ENCODE measurements at places on chromosomes 2 and 18.

GRCh38 chr2:234840336-234840735, 111.5 kb upstream of the SH3BP4 start:
- no peak for DNase-seq

- no peak for DNase-seq
Measured at GRCh38 chr18:12621742-12622306, 36.1 kb downstream of the SPIRE1 start.

GRCh38 chr2:58907644-58908043, 666.5 kb upstream of the FANCL start:
- no peak for DNase-seq

- no peak for DNase-seq
Measured at GRCh38 chr2:23636426-23636825, 251.4 kb downstream of the KLHL29 start.

- no peak for DNase-seq
Measured at GRCh38 chr2:85756822-85757435, 3.1 kb downstream of the ATOH8 start.

DNA sequence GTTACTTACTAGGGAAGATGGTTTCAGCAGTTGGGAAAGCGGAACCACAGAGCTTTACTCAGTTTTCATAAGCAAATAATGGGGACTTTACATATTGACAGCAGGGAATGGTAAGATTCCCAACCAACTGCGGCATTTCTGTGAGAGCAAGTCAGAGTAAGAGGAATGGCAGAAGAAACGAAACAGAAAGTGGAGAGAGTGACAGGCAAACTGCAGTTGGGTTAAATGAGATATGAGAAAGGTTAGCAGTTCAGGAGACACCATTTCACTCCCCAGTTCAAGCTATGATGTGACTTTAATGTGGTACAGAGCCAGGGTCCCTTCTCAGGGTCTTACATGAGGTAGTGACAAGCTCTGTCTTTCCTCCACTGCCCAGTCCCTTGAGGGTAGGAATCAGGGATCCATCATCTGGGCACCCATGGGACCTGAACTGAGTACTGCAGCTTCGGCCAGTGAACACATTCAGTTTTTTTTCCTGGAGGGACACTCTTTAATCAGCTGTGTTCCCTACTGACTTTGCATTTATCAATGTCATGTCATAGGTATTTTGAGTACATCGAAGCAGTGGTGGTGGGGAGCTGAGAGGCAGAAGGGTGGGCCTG, 33.0 kb upstream of the GREB1 start:
- DNase-seq = no peak

GRCh38 chr2:34912084-34912483, 1313.0 kb upstream of the FAM98A start:
- no peak for DNase-seq

- no peak for DNase-seq
Measured at GRCh38 chr2:15836689-15837610, 103.4 kb upstream of the MYCN start.

DNA sequence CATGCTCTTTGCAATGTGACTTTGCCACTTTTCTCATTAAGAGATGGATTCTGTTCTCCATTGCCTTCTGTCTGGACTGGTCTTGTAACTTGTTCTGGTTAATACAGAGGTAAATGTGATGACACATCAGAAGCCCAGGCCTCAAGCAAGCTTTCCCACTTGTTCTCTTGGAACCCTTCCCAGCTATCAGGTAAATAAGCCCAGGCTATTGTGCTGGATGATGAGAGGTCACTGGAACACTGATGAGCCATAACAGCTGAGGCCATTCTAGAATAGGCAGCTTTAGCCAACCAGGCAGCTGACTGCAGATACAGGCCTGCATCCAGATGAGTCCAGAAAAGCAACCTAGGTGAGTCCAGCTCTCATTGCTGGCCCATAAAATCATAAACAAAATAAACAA, 1007.0 kb upstream of the ACVR2A start:
- DNase-seq = no peak

- DNase-seq = no peak
Measured at GRCh38 chr18:73688851-73689711, 458.6 kb downstream of the FBXO15 start.

DNA sequence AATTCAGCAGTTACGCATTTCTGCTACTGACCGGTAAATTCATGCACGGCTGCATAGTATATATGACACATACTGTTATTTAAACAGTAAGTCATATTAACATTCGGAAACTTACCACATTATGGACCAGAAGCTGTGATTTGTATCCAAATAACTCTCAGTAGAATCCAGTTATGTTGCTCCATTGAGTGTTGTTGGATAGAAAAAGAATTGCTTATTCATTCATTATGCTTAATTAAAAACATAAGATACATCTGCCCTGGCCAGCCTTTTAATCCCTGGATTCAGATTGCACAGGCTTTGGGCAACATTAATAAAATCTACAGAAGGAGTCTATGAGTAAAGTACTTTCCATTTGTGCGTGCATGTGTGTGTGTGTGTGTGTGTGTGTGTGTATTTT, 111.3 kb downstream of the CPS1 start:
- DNase-seq = no peak

DNA sequence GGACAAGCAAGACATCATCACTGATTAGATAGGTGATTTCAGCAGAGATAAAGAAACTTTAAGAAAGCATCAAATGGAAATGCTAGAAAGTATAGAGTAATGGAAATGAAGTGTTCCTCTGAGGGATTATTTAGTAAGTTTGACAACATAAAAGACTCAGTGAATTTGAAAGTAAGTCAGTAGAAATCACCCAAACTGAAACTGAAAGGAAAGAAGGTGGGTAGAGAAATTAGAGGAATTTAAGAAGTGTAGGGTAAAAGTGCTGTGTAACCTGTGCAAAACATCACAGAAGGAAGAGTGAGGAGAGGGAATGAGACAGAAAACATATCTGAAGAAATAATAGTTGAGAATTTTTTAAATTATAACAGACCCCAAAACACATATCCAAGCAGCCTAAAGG, 343.1 kb downstream of the CBLN2 start:
- DNase-seq = no peak

GRCh38 chr2:69641471-69641870, 2.1 kb downstream of the AAK1 start:
- DNase-seq = no peak

- DNase-seq = peak; percentile 55
Measured at GRCh38 chr2:127415593-127416505, 2.4 kb upstream of the PROC start.

- DNase-seq = no peak
Measured at GRCh38 chr2:58571181-58571852, 330.2 kb upstream of the FANCL start.

- DNase-seq = no peak
Measured at GRCh38 chr2:129806990-129807389, 172.5 kb upstream of the RAB6C start.

DNA sequence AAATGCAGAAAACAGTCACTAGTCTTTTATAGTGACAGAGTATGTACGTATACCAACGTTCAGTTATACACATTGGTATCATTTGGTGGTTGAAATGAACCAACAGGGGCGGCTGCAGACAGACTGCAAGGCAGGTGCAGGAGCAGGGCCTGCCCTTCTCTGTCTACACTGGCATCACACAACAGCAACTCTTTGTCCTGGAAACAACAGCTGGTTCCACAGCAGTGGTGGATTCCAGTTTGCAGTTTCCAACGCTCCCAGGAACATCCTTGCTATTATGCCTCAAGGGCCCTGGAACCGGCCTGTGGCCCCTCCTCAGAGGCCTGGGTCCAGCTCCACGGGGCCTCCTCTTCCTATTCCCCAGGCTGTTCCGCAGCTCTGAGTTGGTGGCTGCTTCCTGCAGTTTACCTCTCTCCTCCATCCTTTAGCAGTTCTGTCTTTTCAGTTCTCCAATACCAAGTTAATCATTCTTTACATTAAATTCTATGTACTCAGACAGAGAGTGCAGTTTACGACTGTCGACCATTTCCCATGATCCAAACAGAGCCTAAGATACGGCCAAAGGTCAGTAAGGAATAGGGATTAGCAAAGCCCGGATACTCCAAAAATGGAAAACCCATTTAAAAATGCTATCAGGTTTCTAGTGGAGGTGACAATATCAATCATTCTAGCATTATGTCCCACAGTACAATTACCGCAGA, 87.8 kb downstream of the NOL10 start:
- DNase-seq = no peak

GRCh38 chr2:119198240-119198840, 25.3 kb upstream of the STEAP3 start:
- no peak for DNase-seq

DNA sequence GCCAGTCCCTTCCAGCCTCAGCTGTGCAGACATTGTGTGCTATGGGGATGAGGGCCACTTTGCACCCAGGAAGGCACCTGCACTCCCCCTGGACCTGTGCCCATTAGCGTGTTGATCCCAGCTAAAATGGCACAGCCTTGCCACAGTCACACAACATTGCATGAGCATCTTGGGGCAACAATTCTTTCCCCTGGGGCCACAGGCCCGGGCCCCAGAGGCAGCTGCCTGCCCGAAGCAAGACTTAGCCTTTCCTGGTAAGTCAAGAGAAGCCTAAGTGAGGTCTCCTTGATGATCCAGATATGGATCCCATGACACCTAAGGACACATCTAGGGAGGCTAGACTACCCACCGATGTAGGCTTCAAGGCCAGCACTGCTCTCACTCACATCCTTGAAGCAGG, 202.1 kb downstream of the BCL11A start:
- no peak for DNase-seq

DNA sequence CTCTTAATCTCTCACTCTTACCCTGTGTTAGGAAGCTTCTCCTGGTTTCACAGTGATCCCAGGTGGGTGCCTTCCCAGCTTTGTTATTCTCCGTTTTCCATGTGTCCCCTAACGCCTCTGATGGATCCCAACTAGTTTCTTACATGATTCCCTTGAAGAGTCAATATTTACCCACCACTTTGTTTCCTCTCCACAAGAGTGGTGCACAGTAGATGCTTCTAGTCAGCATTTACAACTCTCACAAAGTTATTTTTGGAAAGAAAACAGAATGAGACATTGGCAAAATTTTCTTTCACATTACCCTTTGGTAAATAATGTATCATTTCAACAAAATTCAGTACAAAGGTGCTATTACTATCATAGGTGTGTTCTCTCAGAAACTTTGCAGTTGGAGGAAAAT, 1611.1 kb upstream of the ZEB2 start:
- DNase-seq = no peak

GRCh38 chr2:70181363-70181956, 9.4 kb downstream of the C2orf42 start:
- DNase-seq = no peak

GRCh38 chr2:161481619-161482018, 65.5 kb downstream of the TBR1 start:
- DNase-seq = no peak

DNA sequence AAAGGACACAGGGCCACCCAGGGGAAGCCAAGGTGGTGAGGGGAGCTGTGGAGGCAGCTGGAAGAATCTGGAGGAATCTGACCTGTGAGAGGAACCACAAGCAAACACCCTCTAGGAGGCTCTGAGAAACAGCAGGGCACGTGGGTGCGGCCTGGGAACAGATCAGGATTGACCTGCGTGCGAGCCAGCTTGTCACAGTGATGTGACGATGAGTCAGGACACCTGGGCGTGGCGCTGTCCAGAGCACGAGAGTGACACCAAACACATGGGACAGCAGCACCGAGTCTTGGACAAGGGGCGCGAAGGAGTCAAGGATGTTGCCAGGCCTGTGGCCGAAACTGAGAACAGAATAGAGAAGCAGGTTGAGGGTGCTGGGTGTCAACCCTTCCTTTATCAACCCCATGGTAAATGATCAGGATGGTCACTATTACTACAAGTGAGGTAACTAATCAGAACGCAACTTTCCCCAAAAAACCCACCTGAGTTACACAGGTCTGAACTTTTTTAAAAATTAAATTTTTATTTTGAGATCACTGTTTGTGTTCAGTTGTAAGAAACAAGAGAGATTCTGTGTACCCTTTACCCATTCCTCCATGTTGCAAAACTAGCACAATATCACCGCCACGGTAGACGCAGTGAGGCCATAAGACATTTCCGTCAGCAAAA, 637 bp upstream of the SFT2D3 start:
- no peak for DNase-seq

- no peak for DNase-seq
Measured at GRCh38 chr2:199484927-199485326, 27.2 kb upstream of the SATB2 start.

DNA sequence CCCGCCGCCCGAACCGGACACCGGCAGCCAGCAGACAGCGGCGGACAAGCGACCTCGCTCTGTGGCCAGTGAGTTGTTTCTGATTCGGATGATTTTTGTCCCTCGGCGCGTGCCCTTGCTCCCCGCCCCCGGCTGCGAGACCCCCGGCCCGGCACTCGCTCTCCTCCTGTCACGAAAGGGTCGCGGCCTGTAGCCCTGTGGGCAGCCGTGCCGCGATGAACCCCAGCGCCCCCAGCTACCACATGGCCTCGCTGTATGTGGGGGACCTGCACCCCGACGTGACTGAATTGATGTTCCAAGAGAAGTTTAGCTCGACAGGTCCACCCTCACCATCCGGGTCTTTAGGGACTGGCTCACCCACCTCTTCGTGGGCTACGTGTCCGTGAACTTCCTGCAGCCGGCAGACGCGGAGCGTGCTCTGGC, 1257.5 kb upstream of the ACVR2A start:
- DNase-seq = no peak

DNA sequence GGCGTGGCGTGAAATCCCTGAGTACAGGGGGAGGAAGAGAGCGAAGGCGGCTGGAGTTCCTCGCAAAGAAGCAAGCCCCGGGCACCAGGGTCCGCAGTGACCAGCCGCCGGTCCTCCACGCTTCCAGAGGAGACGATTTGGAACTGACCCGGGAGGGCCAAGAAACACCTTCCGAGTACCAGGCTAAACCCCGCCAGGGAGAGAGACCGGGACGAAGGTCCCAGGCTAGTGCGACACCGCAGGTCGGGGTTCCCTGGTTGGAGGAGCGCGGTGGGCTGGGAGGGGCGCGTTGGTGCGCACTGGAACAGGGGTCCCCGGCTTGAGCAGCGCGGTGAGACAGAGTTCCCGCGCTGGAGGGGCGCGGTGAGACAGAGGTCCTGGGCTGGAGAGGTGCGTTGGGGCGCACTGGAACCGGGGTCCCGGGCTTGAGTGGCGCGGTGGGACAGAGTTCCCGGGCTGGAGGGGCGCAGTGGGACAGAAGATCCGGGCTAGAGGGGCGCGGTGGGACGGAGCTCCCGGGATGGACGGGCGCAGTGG, 901 bp downstream of the WDFY1 start:
- DNase-seq = no peak

DNA sequence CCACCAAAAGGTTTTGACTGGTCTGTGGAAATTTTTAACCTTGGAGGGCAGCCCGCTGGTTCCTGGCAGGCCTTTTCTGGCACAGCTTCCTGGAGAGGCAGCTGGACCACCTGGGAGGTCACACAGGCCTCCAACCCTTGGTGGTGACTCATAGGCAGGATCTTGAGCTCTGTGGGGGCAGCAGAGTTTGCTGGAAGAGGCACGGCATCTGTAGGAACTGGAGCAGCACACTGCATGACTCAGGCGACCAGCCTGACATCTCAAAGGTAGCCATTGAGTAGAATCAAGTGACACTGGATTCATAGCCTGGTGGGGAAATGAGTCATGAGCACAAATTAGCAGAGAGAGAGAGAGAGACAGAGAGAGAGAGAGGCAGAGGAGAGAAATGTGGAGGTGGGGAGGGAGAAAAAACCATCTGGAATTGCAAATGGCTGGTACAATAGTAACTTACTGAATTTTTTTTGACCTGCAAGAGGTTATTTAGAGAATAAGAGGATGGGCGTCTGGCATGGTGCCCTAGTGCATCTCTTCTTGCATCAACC, 57.4 kb downstream of the TRPM8 start:
- no peak for DNase-seq

- no peak for DNase-seq
Measured at GRCh38 chr2:47093626-47094025, 61.5 kb downstream of the STPG4 start.

GRCh38 chr2:132439703-132440398, 23.2 kb downstream of the GPR39 start:
- DNase-seq = no peak

Data from stimulated activated CD4-positive, alpha-beta T cell treated with anti-CD3 and anti-CD28 coated beads, TNF-alpha, amount 100 ng/mL, for 4 hours (primary cell).